ENCODE measurements at places on chromosomes 3 and 15.

- DNase-seq = no peak
Observed at GRCh38 chr3:112634786-112635541, 6.0 kb downstream of the CCDC80 start.

DNA sequence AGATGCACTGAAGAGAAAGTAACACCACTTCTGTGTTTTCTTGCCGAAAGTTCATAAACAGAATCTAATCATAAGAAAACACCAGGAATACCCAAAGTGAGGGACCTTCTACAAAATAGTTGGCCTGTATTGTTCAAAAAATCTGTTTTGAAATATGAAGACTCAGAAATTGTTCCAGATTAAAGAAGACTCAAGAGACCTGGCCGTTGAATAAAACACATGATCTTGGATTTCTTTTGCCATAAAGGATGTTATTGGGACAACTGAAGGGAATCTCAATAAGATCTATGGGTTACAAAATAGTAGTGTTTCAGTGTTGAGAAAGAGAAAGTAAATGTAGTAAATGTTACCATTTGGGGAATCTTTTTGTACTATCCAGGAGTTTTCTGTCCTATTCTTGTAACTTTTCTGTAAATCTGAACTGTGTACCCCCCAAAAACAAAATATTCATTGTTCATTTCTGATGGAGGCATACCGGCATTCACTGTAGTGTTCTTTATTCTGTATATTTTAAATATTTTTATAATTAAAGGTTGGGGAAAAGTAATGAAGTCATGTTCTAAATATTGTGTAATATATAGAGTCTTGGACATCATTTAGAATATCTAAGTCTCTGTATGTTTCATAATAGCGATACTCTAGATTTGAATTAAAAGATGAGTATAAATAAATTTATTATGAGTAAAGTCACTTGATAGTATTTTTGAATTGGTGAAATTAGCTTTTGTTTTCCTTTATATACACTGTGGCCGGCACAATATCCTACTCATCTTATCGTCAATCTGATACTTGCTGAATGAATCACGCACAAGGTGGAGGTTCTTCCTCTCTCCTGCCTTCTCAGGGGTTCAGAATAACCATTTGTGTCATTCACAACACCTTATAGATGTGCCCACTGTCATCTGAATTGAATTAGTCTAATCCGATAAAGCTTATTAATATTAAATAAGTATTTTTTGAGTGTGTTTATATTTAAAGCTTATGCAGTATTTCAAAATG, 66.7 kb downstream of the TRAK1 start:
- no peak for DNase-seq

DNA sequence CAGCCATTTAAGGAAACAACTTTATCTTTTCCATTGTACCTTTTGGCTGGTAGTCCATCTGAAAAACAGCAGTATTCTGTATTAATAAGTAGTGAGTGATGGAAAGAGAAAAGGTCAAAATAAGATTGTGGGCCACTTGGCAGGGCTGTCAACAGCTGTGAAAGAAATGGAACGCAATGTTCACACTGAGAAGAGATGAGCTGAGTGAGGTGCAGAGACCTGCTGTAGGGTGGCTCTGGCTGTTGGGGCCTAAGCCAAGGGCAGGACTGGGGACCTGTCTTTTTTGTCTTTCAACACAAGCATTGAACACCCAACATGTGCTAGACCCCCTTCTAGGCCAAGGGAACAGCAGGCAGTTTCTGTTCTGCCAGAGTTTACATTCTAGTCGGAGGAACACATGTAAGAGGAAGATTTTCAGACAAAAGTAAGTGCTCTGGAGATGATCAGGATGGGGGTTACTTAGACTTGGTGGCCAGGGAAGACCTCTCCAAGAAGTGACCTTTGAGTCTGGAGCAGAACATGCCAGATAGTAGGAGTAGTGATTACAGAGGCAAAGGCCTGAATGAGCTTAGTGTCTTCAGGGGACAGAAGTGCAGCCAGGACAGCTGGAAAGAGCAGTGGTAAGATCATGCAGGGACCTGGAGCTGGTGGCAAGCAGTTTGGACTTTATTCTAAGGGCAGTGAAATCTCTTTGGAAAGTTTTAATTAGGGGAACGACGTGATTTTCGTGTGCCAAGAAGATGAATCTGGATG, 29.6 kb downstream of the TSEN2 start:
- no peak for DNase-seq

DNA sequence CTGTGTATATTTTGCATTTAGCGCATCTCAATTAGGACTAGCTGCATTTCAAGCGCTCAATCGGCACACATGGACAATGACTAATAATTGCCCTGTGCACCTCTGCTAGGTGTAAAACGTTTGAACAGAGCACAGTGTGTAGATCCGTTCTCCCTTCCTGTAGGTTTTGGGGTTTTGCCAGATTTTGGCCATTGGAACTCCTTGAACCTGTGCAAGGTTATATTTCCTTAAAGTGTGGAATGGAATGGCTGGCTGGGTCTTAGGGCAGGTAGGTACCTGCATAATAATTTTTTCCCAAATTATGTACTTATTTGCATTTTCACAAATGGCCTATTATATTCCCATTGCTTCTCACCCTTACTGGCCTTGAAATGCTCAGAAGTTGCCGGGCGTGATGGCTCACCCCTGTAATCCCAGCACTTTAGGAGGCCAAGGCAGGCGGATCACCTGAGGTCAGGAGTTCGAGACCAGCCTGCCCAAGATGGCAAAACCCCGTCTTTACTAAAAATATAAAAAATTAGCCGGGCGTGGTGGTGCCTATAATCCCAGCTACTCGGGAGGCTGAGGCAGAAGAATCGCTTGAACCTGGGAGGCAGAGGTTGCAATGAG, 777 bp downstream of the RNU5B-1 start:
- no peak for DNase-seq

DNA sequence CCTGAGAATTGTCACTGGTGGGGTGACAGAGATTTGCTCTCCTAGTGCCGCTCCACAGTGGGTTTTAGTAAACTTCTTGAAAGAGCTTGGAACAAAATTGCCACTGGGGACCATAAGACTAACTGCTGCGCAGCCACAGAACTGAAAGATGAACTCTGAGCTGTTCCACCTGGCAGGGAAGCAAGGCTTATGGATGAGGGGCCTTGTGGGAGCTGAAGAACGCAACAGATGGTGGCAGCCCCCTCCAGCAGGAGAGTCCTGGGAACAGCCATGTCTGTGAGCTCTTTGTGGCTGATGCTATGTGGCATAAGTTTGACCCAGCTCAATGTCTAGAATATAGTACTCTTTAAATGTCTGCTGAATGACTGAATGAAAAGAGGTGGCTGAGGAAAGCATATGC, 66.8 kb upstream of the C2CD4B start:
- no peak for DNase-seq

GRCh38 chr3:113630956-113631542, 65.4 kb downstream of the USF3 start:
- DNase-seq = no peak

DNA sequence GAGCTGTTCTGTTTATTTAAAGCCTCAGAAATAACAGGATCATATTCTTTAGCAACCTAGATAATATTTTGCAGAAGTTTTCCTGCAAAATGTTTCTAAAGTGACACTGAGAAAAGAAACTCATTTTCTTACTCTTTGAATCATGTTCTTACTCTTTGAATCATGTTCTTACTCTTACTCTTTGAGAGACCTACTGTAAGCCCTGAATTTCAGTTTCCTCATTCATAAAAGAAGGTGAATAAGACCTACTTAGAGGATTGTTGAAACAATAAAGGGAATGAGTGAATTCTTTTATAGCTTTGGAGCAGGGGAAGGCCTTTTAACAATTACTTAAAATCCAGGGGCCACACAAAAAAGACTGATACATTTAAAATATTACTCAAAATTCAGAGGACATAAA, 221.7 kb upstream of the CMC1 start:
- no peak for DNase-seq

DNA sequence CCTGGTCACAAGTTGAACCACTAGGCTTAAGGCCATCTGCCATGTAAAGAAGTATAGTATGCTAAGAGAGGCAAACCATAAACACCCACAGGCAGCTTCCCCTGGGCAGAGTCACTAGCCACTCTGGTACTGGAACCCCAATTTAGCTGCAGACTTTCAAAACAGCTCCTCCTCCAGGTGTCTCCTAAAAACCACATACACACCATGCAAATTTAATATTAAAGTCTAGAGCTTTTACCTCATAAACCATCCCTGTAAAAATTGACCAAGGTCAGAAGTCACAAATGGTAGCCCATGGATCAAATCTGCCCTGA, 99.1 kb upstream of the STT3B start:
- DNase-seq = no peak

GRCh38 chr15:89783861-89784685, 7.9 kb downstream of the MESP2 start:
- no peak for DNase-seq

- no peak for DNase-seq
Observed at GRCh38 chr15:90414408-90415028, 26.5 kb downstream of the IQGAP1 start.

GRCh38 chr15:65827065-65827464, 35.0 kb upstream of the DENND4A start:
- no peak for DNase-seq

DNA sequence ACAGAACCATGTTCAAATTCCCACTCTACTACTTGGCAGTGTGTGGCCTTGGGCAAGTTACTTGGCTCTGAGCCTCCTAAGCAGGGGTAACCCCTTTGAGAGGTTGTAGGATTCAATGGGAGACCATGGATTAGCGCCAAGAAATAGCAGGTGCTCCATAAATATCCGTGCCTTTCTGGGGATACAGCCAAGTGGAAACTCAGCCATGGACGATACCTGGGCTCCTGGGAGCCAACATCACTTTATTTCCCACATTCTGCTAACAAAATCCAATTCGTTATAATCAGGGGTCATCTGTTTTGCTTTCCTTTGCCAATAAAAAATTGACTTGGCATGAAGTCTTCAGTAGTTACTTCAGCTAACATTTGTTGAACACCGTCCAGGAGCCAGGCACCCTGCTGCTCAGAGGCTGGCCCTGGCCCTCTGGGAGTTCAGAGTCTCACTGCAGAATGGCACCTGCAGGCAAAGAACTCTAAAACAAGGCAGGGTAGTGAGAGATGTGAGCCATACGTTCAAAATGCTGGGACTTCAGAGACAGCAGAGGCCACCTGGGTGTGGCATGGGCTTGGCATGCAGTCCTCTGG, 42.3 kb downstream of the ZDHHC19 start:
- peak; percentile 100 for DNase-seq

DNA sequence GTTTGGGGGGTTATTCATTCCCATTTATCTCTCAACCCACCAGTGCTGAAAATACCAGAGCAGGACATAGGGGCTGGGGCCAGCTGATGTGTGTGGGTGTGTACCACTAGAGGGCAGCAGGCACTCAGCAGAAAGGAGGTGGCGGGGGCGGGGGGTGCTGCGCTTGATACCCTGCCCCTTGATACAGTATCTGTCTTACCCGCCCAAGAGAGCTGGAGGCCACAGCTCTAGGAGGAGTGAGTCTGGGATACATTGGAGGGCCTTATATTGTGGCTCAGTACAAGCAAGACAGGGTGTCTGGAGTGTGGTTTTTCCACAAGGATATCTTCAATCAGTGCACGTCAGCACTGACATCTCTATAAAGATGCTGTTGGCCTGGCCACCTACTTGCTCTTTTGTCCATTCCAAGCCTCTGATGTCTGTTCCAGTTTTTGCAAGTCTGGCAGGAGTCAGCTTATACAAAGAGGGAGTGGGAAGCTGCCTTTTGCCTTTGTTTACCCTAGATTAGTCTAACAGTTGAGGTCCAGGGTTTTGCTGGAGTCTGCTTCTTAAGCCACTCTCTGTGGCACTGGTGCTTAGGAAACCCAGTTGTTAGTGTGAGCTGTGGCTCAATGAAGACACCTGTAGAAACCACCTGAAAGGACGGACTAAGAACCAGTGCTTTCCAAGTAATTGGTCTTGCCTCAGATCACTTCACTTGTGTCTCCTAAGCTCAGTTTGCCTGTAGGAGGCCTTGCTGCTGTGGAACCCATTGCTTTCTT, 1.5 kb upstream of the RBM15B start:
- DNase-seq = peak; percentile 27

DNA sequence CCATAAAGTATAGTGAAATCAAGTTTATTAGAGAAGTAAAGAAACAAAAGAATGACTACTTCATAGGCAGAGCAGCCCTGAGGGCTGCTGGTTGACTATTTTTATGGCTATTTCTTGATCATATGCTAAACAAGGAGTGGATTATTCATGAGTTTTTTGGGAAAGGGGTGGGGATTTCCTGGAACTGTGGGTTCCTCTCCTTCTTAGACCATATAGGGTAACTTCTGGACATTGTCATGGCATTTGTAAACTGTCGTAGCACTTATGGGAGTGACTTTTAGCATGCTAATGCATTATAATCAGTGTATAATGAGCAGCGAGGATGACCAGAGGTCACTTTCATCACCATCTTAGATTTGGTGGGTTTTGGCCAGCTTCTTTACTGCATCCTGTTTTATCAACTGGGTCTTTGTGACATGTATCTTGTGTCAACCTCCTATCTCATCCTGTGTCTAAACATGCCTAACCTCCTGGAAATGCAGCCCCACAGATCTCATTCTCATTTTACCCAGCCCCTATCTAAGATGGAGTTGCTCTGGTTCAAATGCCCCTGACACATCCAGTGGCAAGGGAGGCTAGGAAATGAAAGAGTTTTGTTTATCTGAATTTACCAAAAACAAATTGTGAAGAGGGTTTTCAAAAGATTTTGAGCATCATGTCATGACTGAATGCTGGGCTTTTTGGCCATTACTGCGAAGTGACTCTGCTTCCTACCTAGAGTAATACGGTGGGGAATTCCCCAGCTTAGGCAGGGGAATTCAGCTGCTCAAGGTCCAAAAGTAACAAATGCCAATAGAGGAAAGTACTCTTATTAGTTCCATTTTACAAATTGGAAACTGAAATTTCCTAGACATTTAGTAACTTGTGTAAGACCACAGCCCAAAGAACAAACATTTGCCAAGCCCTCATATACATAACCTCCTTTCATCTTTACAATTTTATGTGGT, 6.2 kb upstream of the SPSB4 start:
- no peak for DNase-seq

DNA sequence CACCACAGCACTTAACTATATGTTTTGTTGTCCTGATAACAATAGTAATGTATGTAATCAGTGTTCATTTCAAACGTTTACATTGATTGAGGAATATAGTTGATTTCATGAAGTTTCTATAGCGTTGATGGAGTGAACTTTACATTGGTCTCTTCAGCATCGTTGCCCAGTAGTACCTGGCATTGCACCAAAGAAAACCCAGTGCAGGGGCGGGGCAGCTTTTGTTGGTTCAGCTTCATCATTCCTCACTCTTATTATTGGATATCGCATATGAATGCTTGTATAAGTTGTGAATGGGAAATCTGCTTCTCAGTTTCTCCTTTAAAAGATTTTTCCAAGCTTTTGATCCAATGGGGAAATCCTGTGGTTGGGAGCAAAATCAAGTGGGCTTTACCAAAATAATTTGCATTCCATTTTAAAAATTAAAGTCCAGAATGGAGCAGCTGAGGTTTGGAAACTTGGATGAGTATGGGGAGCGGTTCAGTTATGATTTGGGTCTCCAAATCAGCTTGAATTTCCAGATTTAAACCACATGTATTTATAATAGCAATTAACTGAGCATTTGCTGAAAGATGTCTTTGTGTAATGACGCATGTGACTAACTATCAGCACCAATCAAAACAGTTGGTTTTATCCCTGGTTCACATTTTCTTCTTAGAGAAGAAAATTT, 213.7 kb downstream of the ALCAM start:
- no peak for DNase-seq

GRCh38 chr15:57376696-57377477, 582 bp downstream of the CGNL1 start:
- peak; percentile 34 for DNase-seq

- DNase-seq = no peak
Observed at GRCh38 chr3:189728915-189729314, 97.7 kb downstream of the TP63 start.

- no peak for DNase-seq
Observed at GRCh38 chr15:80487839-80488390, 83.7 kb downstream of the ARNT2 start.

Measured in NCI-H1105 treated with DMSO at 0.1 percent for 48 hours (cell line).